ENCODE measurements at places on chromosomes 7 and 10.

- DNase-seq: no peak
Measured at GRCh38 chr7:156374335-156374734, 266.2 kb upstream of the RNF32 start.

DNA sequence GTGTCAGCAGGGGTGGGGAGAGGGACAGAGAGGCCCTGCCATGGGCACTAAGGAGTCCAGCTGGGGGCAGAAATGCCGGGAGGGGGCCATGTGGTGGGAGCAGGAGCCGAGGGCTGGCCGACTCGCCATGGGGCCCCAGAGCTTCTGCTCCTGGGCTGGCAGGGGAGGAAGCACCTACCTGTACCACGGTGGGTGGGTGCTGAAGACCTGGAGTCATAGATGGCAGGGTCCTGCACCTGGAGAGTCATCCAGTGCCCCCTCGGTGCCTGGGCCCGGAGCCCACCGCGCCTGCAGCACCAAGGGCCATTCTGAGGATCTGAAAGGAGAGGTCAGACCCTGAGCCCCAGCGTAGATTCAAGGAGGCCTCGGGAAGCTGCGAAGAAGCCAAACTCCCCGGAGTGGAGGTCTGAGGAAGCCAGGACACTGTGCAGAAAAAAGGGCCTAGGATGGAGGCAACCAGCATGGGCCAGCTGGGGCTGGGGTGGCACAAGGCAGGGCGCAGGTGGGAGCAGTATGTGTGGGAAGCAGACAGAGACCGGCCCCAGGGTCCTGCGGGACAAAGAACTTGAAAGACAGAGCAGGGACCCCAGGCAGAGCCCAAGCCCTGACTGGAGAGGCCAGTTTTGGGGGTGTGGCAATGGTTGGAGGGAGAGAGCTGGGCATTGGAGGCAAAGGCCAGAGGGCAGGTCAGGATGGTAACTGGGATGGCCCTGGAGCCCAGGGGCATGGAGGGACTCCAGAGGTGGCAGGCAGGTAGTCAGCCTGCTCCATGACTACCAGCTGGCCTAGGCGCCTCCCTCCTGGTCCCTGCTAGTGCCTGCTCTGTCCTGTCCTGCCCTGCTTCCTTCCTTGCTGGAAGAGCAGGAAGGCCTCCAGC lies 26.7 kb upstream of the SMARCD3 start:
- no peak for DNase-seq

GRCh38 chr10:107213861-107214260 lies 49.4 kb upstream of the SORCS1 start:
- DNase-seq: no peak

- DNase-seq: peak; percentile 52
Measured at GRCh38 chr10:132458586-132459300, 61.7 kb downstream of the PWWP2B start.

- DNase-seq: peak; percentile 99
Measured at GRCh38 chr7:24971333-24972165, 8.4 kb downstream of the OSBPL3 start.

DNA sequence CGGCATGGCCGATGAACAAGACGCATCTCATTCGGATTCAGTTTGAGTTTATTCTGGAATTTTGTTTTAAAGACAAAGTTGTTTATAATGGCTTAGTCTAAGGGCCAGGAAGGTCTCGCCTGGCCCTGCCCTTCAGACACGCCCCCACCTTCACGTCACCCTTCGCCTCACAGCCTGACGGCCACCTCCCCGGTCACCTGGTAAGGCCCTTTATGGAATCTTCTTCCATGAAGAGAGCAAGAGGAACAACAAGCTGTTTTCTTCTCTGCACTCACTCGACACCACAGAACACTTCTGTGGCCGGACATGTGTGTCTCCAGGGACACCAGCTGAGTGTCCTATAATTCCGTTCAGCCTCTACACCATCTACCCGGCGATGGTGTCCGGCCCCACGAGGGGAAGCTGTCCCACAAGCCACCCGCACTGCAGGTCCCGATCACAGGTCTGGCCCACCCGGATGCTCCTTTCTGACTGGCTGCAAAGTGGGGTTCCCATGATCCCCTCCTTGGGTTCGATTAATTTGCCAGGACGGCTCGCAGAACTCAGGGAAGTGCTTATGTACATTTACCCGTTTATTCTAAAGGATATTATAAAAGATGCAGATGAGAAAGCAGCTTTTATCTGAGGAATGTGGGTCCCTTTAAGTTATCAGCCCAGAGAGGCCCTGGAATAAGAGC lies 17.4 kb upstream of the KNDC1 start:
- no peak for DNase-seq

DNA sequence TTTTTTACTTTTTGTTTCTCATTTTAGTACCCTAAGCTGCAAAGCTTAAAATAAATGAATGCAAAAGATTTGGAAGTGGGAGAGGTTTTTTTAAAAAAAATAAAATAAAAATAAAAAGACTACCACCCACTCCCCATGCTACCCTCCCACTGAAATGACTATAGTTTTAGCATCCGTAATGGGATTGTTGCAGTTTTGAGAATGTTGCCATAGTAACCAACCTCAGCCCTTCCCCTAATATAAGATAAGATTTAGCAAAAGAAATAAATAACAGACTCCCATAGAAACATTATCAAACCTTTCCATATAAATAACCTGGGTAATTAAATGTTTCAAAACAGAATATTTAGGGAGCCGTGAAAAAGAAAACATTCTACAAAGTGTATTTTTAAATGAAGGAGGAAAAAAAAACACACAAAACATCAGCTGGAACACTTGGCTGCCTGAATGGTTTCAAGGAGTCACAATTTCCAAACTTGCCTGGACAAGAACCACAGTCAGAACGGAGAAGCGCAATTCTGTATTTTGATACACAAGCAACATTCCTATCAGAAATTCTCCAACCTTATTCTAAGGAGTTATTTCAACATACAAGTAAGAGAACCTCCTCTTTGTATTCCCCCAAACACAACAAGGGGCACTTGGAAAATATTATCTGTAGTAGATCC lies 57.4 kb downstream of the DGKI start:
- no peak for DNase-seq

- no peak for DNase-seq
Measured at GRCh38 chr10:131891929-131892805, 8.6 kb upstream of the PPP2R2D start.

DNA sequence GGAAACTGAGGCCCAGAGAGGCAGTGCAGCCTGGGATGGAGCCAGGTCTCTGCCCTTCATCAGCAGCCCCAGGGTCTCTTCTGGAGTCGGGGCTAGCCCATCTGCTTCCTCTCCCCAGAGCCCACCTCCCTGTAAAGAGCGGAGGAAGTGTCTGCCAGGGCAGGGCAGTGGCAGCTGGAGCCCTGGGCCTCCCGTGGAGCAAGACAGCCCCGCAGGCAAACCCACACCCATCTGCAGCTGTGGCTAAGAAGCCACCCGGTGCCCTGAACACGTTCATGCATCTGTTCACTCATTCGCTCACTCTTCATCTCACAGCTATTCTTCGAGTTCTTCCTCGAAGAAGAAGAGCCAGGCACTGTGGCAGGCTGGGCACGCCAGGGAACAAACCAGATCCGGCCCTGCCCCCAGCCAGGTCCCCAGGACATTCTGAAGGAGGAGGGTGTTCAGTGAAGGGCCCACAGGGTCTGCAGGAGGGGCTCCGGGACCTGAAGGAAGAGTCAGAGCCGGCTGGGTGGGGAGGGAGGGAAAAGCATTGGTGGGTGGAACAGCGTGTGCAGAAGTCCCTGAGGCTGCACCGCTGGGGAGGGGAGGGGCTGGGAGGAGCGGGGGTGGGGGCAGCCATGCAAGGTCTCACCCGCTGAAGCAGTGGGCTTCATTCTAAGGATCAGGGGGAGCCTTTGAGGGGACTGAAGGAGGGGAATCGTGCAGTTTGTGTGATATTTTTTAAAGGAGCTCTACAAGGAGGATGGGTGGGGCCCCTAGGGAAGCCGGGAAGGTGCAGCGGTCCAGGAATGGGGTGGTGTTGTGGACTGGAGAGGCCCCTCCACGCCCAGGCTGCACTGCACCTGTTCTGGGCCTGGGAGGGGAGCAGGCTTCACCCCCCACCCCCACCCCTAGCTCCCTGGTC lies 99.1 kb downstream of the UNCX start:
- no peak for DNase-seq

GRCh38 chr7:123367484-123368122 lies 166.8 kb downstream of the IQUB start:
- peak; percentile 45 for DNase-seq

DNA sequence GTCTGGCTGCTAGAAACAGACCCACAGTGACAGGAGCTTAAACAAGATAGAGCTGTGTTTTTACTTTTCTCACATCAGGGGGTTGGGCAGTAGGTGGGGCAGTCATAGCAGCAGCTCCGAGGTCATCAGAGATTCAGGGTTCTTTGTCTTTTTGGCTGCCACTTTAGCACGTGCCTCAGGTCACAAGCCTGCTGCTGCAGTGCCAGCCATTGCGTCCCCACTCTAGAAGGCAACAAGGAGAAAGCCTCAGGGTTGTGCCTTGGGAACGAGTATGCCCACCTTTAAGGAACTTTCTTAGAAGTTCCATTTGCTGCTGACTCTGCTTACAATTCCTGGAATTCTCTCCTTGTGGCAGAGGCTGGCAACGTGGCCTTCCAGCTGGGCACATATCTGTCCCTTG lies 660.7 kb upstream of the FOXK1 start:
- no peak for DNase-seq

- no peak for DNase-seq
Measured at GRCh38 chr7:143210541-143210940, 11.3 kb upstream of the TAS2R40 start.

DNA sequence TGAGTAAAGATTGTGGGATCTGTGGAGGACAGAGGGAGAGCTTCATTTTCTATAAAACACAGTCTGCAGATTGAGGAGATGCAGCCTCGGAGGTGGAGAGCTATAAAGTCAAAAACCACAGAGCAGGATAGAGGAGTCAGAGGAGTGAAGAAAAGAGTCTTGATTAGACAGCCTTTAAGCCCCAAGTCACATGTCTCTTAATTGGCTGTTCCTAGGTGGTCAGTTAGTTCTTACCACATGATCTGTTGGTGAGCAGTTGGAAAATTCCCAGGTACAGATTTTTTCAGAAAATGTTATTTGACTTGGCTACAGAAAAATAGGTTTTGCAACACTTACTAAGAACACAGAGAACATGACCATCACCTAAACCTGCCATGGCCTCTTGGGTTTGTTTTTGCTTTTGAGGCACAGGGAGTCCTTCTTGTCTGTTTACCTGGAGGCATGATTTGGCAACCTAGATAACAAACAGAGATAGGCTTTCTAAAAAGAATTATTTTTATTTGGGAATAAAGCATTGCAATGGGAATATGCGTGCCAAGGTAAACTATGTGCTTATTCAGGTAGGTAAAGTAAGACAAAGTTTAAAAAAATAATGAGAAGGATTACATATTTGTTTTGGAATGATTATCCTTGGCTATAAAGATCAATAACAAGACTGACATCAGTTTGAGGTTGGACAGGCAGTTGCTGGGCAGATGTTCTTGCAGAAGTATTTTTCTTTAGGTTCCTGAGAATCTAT lies 604 bp upstream of the CYP3A43 start:
- DNase-seq: no peak

DNA sequence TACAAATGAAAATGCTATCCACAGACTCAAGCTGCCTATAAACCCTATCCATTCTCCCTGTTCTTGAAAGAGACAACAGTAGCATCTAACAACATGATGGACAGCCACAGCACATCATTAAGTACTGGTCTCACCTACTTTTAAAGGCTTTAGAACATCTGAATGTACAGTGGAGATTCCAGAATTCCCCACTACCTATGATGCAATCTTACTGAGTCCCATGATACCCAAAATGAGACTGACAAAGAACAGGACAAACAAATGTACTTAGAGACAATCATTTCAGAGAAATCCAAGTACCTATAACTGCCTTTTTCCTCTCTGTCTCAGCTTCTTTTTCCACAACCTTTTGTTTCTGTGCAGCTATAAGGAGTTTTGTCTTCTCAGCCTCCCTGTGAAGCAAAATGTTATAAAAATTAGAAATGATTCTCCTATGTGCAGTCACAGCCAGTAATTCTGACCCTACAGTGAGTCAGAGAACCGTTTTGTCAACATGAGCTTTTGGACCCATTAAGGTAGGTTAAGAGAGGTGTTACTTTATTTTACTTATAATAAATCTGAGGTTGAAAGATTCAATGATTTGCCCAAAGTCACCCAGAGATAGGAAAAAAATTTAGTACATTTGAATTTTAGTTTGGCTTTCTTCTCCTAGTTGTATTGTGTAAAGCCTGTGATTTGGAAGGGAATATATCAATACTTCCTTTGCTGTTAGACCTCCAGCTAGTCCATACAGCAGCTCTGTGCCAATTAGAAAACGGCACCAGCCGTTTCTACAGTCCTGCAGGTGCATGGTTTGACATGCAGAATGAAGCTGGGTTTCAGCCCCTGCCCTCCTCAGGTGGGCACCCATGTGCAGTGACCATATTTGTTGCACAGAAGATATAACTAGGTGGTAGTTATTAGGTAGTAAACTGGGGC lies 21.9 kb downstream of the ERLIN1 start:
- no peak for DNase-seq

DNA sequence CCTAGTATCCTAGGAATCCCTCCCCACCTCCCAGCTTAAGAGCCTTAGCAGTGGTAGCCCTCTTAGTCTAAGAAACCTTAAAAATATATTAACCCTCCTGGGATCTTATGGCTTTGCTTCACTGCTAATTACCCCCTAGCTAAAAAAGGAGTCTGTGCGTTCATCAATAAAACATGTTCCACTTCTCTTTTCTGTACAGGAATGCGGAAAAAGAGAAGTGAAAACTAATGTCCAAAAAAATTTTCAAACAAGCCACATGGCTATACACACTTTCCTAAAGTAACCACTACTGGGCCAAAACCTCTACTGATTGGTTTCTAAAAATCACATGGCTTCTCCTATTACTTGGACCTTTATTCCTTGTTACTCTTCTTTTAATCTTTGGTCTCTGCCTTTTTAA lies 667.1 kb upstream of the LRRTM3 start:
- DNase-seq: no peak

- DNase-seq: peak; percentile 55
Measured at GRCh38 chr10:114042895-114043531, 653 bp upstream of the ADRB1 start.

GRCh38 chr10:29908962-29909361 lies 150.4 kb downstream of the JCAD start:
- DNase-seq: no peak

GRCh38 chr7:151853896-151854719 lies 22.8 kb downstream of the PRKAG2 start:
- DNase-seq: no peak

DNA sequence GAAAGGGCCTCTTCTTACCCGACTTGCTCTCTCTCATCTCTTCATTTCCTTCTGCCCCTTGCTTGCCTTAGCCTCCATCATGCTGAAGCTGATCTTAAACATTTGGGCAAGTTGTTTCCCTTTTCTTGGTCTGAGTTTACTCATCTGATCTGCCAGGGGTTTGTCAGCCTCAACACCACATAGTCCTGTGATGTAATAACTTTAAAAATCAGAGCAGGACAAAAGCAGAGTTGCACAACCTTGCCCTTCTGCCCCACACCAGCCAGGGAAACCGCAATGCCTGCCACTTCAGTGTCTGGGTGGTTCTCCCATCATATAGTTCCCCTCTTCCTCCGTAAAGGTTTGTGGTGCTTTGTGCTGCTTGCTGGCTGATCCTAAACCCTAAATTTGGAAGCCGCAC lies 9.9 kb upstream of the LIPM start:
- DNase-seq: peak; percentile 63
